ENCODE measurements at places on chromosomes 11 and 22.

DNA sequence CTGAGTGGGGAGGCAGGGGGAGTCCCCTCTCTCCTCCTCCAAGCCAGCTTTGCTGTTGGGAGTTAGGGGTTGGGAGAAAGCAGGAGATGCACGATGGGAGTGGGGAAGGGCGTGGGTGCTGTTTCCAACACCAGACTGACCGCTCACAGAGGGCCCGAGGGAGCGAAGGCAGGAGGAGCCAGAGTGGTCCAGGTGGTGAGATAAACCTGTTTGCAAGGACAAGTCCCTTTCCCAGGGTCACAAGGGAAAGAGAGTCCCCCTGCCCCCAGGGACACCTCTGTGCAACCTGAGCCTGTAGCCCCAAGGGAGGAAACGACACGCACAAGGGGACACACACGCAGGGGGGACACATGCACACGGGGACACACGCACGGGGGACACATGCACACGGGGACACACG is 42.2 kb downstream of the WNT11 start:
- DNase-seq = no peak

DNA sequence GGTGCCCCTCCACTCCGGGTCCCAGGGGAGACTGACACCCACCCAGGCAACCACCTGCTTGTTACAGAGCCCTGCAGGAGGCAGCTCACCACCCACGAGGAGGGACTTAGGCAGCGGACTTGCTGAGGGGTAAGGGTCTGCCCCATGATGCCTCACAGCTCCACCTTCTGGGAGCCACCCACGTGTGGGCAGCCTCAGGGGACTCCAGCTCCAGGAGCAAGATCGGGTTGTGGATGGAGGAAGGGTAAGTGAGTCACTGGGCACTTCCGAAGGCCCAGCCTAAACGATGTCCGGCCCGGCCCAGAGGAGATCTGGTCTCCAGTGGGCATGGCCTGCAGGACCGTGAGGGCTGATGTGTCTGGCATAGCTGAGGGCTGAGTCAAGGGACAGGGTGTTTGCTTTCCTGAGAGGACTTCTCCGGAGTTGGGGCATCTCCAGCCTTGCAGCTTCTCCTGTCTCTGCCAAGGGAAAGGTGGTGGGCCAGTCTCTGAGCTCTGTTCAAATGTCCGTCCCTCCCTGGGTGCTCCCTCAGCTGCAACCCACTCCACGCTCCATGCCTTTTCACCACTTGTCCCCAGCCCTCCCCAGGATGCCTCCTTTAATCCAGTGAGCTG is 32.3 kb upstream of the P2RY2 start:
- no peak for DNase-seq

DNA sequence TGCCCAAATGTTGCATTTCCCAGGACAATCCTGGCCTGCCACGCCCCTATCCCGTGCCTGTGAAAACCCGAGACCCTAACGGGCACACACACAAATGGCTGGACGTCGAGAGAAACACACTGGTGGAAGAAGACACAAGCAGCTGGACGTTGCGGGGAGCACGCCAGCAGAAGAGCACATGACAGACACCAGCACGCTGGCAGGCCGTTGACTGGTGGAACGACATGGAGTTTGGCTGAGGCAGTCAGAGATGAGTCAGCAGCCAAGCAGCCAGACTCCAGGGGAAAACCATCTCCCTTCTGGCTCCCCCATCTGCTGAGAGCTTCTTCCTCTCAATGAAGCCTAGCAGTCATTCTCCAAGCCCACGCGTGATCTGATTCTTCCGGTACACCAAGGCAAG is 606.7 kb upstream of the LRRC4C start:
- no peak for DNase-seq

GRCh38 chr11:119055901-119056300 is 1.1 kb downstream of the HYOU1 start:
- no peak for DNase-seq

GRCh38 chr11:3339340-3339624 is 39.7 kb downstream of the ZNF195 start:
- DNase-seq = no peak

DNA sequence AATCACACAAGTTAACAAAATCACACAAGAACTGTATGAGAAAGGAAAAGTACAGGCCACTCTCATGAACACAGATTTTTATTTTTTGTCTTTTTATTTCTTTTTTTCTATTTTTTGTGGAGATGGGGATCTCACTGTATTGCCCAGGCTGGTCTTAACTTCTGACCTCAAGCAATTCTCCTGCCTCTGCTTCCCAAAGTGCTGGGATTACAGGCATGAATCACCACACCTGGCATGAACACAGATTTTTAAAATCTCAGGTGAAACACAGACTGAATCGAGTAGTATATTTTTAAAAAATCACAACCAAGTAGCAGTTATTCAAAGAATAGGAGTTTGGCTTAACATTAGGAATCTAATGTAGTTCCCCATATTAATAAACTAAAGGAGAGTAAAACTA is 18.3 kb downstream of the RNF169 start:
- no peak for DNase-seq

- no peak for DNase-seq
Observed at GRCh38 chr11:66417000-66417399, 3.8 kb upstream of the NPAS4 start.

- no peak for DNase-seq
Observed at GRCh38 chr11:63705526-63705925, 24.2 kb downstream of the RTN3 start.

DNA sequence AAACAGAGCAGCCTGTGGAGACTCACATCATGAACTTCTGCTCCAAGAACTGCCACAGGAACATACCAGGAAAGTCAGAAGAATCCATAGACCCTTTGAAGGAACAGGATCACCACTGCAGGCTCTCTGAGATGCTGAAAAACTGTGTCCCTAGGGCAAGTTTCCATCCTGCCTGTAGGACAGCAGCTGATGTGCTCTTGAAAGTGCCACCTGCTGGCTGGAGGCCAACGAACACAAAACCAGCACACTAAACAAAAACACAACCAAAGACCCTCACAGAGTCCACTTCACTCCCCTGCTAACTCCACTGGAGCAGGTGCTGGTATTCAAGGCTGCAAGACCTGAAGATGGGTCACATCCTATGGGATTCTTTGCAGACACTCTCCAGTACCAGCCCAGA is 12.0 kb upstream of the NXPE1 start:
- DNase-seq = no peak

DNA sequence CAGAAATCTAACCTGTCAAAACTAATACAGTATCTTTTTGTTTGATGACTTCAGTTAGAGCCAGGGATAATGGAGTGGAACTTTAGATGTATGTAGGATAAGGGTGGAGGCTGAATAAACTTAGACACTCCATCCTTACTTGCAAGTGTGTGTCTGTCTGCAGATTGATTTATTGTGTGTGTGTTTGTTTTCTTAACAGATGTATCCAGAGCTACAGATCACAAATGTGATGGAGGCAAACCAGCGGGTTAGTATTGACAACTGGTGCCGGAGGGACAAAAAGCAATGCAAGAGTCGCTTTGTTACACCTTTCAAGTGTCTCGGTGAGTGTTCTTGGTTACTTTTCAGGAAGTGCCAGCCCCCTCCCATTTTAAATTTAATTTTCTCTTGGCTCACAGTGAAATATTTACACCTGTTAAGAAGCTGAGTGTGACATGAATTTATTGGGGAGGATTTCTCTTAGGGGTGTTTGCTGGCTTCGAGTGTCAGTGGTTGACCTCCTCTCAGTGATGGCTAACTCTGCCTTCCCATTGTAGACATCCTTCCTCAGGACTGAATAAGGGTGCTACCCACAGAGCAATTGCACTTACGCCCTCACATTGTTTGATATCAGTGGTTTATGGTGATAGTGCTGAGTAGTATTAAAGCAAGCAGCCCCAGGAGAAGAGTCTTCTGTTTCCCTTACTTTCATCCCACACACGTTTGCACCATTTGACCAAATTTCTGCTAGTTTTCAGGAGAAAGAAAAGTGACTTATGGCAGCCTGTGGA is 40.8 kb downstream of the APLP2 start:
- DNase-seq = no peak

DNA sequence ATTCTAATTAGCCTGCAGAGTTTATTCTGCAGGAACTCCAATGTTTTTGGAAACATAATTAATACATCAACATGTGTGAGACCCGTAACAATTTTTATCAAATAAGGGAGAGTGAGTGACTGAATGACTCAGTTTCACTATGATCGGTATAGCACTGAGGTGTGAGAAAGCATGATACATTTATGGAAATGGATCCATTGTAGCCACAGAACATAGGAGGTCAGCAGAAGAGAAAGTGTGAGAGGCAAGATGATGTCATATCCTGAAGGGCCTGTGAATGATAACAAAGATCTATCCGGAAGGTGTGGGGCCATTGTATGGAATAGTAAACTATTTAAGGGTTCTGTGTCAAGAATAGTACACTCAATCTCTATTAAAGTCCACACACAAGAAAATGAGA is 1406.1 kb upstream of the TENM4 start:
- no peak for DNase-seq

- no peak for DNase-seq
Observed at GRCh38 chr22:11253000-11253511, 4274.9 kb upstream of the OR11H1 start.

- DNase-seq = no peak
Observed at GRCh38 chr22:30785527-30785926, 90.9 kb downstream of the OSBP2 start.

DNA sequence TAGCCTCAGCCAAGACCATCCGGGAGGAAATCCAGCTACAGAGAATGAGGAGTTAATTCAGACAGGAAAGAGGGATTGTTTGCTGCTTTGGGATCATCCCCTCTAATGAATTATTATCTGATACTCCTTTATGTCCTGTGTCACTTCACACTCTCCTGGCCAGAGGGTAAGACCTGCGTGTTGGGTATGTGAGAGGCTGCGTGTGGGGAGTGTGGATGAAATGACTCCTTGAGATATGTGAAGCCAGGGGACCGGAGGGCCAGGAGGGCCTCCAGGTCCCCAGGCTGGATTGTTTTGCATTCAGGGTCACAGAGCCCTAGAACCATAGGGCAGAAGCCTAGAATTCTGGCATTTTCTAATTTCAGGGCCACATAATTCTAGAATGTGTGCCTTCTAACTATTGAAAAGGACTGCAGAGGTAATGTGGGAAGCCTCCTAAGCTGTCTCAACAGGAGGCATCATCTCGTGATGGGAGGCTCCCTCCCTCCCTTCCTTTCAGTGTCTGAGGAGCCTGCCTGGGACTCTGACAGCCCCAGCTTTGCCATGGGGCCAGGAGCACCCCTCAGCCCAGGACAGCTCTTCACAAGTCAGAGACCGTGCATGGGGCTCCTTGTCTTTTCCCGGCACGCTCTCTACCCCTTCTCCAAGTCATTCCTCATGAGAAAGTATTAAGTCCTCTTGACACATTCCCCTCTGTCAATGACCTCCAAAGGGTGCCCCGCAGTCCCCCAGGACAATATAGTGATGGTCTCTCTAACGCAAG is 3.7 kb downstream of the TPBGL start:
- DNase-seq = no peak

Data from omental fat pad (tissue), 4 donors.